ENCODE measurements at places on chromosomes 3 and 15.

DNA sequence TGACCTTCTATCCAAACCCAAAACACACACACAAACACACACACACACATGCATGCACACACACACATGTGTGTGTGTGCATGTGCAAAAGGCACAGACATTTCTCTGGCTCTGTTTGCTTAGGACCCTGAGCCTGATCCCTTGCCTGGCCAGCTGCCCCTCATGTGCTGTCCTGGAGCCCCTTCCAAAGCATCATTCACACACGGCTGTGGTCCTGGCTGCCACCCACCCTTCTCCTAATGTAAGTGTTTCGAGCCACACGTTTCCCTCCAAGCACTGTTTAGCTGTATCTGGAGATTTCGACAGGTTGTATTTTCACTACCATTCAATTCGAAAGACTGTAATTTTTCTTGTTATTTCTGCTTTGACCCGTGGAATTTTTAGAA is 45.8 kb upstream of the KLF13 start:
- no peak for DNase-seq

DNA sequence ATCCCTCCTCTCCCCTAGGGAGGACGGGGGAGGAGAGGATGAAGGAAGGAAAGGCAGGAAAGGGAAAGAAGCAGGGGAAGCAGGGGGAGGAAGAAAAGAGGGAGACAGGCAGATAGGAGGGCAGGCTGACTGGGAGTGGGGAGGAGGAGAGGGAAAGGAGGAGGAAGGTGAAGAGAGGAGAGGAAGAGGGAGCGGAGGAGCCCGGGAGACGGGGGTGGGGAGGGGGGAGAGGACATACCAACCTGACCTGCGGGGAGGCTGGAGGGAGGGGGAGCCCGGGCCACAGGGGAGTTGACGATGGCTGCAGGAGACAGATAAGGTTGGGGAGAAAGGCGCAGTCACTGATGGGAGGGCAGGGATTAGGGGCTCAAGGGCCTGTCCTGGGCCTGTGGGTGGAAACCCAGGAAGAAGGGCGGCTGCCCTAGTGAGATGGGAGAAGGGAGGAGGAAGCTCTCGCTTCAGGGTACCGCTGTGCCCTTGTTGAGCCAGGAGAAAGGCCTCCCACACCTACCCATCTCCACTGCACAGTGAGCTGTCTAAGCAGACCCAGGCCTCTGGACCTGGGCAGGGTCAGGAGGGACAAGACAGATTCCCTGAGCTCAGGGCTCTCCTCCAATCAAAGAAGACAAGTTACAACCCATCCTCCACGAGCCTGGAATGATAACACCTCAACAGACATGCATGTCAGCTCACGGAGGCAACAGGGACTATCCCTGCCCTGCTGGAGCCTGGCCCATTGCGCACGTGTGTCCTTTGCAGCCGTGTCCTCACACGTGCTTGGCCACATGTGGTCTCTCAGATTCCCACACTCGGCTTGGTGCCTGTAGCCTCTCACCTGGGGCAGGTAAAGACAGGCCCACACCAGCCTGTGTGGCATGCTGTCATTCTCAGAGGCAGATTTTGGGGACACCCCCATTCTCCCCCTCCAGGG is 27.9 kb downstream of the C3orf18 start:
- DNase-seq, result no peak

DNA sequence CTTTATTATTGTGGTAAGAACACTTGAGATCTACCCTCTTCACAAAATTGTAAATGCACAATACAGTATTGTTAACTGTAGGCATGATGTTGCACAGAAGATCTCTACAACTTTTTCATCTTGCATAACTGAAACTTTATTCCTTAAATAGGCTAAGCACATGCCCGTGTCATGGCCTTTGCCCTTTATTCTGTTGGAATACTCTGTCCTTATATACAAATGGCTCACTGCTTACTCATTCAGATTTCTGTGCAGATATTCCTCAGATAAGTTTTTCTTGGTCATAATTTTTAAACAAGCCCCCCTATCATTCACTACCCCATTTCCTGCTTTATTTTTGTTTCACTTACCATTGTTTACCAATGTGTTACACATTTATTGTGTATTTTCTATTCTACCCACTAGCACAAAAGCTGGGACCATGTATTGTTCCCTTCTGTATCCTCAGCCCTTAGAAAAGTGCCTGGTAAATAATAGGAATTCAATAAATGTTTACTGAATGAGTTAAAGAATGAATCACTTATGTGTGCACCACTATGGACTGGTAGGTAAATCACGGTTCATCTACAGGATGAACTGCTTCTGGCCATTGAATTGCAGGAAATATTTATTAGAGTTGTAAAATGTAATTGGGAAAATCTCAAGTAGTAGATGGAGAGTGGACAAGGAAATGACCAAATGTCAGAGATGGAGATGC is 151.0 kb downstream of the CPNE4 start:
- no peak for DNase-seq

- DNase-seq, result no peak
Observed at GRCh38 chr15:77568973-77569728, 63.6 kb downstream of the LINGO1 start.

All from AG09319 (cell line).